ENCODE measurements at places on chromosomes 6 and 20.

GRCh38 chr6:143549949-143550268 is 38.4 kb upstream of the FUCA2 start:
- no peak for DNase-seq

GRCh38 chr6:132933090-132933489 is 118.7 kb downstream of the RPS12 start:
- no peak for DNase-seq

- DNase-seq: no peak
Measured at GRCh38 chr6:103042336-103042735, 1648.8 kb downstream of the GRIK2 start.

DNA sequence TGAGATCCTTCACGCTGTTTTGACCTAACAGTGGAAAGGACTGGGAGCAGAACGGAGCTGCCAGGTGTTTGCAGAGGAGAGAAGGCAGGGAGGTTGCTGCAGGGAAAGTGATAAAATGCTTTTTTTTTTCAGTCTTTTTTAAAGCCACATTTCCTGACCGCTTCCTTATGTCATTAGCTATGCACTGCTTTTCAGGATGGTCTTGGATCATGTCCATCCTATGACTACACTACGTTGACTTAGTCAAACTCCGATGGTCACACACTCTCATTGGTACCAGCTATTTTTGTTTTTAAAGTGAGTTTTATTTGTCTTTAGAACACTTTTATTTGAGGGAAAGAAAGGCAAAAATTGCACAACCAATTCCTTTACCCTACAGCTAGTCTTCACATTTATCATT is 89.2 kb upstream of the EXOC2 start:
- no peak for DNase-seq

DNA sequence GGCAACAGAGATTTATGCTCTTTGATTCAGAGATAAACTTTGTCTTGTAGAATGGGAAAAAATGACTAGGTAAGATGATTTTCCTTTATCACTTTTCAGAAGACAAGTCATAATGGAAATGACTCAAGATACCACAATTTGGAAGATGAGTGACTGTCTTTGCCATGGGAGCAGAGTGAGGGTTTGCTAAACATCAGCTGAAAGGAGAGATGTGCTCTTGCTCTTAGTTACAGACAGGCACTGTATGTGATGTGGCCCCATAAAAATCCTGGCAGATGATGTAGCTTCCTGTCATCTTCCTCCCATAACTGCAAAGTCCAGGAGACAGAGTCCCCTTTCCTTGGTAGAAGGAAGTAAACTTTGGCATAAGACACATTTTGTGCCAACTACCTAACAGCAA is 47.6 kb downstream of the BACH2 start:
- DNase-seq: peak; percentile 60

GRCh38 chr6:40383348-40384115 is 203.6 kb downstream of the LRFN2 start:
- DNase-seq: no peak

DNA sequence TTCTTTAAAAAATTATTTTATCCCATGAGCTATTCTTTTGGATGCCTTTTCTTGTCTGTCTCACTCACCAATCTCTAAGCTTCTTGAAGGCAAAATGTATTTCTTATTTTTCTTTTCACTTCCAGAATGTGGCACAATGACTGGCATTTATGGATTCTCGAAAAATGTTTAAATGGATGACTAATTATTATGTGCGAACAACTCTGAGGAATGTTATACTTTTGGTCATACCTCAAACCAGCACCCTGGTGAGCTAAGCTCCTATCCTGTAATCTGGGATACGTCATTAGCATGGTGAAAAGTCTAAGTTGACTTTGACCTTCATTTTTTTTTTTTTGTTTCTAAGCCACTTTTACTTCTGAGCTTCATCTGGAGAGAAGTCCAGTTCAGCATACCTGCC is 214.0 kb upstream of the CEP162 start:
- DNase-seq: no peak

DNA sequence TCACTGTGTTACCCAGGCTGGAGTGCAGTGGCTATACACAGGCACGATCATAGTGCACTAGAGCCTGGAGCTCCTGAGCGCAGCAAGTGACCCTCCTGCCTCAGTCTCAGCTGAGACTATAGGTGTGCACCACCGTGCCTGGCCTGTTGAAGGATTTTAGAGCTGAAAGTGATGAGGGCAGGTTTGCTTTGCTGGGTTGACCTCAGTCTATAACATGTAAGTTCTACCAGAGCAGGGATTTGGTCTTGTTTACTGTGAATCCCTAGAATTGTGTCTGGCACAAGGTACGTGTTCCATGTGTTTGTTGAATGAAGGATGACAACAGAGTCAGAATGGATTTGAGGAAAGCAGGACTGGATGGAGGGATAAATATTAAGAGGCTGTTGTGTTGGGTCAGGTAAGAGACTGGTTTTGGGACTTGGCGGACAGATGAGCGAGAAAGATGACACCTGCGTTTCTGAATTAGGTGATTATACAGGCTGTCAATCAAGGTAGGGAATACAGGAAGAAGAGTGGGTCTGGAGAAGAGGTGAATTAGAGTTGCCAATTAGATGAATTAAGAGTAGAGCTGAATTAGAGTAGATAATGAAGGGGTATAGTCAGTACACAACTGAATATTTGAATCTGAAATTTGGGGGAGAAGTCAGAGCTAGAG is 6.5 kb downstream of the ASXL1 start:
- no peak for DNase-seq

GRCh38 chr6:36147294-36147693 is 17.0 kb downstream of the MAPK13 start:
- no peak for DNase-seq

GRCh38 chr6:16969699-16970655 is 131.9 kb upstream of the STMND1 start:
- no peak for DNase-seq

- DNase-seq: no peak
Measured at GRCh38 chr20:53702617-53703016, 109.0 kb upstream of the ZNF217 start.

DNA sequence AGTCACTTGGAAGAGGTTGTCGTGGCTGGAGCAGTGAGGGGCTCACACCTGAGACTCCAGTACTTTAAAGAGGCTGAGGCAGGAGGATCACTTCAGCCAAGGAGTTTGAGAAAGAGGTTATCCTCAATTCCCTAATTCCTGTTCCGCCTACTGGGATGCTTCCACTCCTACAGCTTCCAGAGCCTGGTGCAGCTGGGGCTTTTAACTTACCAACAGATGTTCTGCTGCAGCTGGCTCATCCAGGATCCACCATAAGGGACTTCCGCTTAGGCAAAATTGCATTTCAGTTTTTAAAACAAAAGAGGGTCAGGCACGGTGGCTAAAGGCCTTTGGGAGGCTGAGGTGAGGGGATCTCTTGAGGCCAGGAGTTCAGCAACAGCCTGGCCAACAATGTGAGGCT is 59.1 kb upstream of the CDYL start:
- DNase-seq: no peak

- DNase-seq: no peak
Measured at GRCh38 chr20:34311118-34312023, 8.2 kb upstream of the AHCY start.

- no peak for DNase-seq
Measured at GRCh38 chr6:88899569-88900316, 63.7 kb downstream of the RNGTT start.

DNA sequence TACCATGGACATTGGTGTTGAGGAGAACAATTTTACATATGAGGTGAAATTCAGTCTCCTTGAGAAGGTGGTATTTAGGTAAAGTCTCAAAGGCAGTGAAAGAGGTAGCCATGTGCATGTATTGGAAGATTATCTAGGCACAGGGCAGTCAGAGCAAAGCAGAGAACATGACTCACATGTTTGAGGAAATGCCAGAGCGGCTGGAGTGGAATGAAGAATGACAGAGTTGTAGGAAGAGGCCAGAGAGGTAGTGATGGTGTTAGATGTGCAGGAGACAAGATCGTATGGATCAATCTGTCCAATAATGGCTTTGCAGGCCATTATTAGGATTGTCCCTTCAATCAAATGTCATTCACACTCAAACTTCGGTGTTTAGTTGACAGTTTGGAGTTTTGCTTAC is 449.4 kb upstream of the PTCHD4 start:
- DNase-seq: no peak

DNA sequence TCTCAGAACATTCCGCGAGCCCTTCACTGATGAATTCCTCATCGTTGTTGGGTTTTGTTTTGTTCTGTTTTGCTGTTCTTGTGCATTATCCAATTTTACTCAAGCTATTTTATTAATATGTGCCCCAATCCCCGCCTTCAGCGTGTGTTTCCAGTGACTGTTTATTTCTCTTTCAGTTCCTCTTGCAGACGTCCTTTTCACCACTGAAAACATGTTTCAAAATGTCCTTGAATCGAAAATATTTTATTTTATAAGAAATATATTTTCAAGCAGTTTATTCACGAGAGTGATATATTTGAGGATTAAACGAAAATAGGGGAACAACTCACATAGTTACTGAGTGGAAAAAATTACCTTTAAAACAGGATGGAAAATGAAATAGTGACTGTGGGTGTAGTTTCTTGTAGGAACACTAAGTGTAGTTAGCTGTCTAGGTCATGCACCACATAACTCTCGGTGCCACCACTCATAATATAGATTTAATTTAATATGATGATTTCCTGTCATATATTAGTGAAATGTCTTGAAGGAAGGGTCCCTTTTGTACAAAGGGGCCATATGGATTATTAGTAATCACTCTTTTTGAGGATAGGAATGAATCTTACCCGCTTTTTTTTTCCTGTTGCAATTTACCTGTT is 45.3 kb upstream of the HDDC2 start:
- DNase-seq: no peak

DNA sequence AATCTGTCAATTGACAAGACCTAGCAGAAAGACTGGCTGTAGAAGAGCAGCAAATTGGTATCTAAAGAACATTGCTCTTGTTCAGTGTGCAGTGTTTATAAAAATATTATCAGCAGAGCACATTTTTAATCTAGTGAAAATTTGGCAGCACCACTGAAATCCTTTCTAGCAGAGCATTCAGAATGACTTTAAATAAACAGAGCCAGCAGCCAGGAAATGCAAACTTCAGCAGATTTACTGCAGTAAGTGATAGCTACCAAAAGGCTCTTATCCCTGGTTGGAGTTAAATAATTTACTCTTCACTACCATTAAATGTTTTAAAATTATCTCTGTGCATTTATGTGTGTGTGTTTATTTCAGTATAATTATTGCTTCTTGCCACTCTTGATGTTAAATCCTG is 590.9 kb upstream of the CITED2 start:
- DNase-seq: no peak
